Bronchus fibroblast of lung (primary cell): ENCODE measurements at places on chromosomes 6 and 20. TPM values are rescaled to one million over a fixed set of nuclear protein-coding genes. Genes with fewer than 3 reads are reported as not detected.

Gene CYP24A1
- 0.17 TPM in 1 of 2 replicates, not detected in the other for total RNA-seq

Gene HLA-DRB5
- not detected in 2 replicates for total RNA-seq

Gene DCDC2
- total RNA-seq = not detected in 2 replicates

Gene FKBP5
- total RNA-seq = 109 and 115 TPM in 2 replicates
